Peyer's patch (tissue), 4 donors: ENCODE measurements at places on chromosomes 11 and 22.
A peak's percentile ranks its signal among the peaks of the same experiment; 100 is the strongest.

- H3K27me3 ChIP-seq = no peaks in the 10 kb centered on the region
- no peaks in the 10 kb centered on the region for H3K4me1 ChIP-seq
- H3K36me3 ChIP-seq = no peaks in the 10 kb centered on the region
These were observed 762 bp upstream of the CCDC134 start for GRCh38 chr22:41799486-41800347.

GRCh38 chr11:35820614-35821013, 123.2 kb upstream of the LDLRAD3 start:
- no peak overlapping the region for H3K27ac ChIP-seq
- H3K4me3 ChIP-seq = no peak overlapping the region
- H3K4me1 ChIP-seq = no peaks in the 10 kb centered on the region
- DNase-seq = no peak
- no peaks in the 10 kb centered on the region for H3K27me3 ChIP-seq
- H3K36me3 ChIP-seq = no peaks in the 10 kb centered on the region

GRCh38 chr22:21448627-21449416, 18.4 kb upstream of the TMEM191C start:
- no peak overlapping the region for H3K27ac ChIP-seq
- H3K27me3 ChIP-seq = no peaks in the 10 kb centered on the region
- H3K36me3 ChIP-seq = peaks cover 28% of the 10 kb centered on the region
- H3K4me3 ChIP-seq = no peak overlapping the region

- no peaks in the 10 kb centered on the region for H3K36me3 ChIP-seq
- H3K4me3 ChIP-seq = no peak overlapping the region
These were observed 1.3 kb upstream of the TBX10 start for GRCh38 chr11:67640758-67641337.

- no peak for DNase-seq
- no peaks in the 10 kb centered on the region for H3K4me1 ChIP-seq
- no peak within 1 kb of the TSS for H3K4me3 ChIP-seq
- H3K36me3 ChIP-seq = no peaks in the 10 kb centered on the region
- no peak within 1 kb of the TSS for H3K27ac ChIP-seq
These were observed at the start of gene MMP7 for GRCh38 chr11:102530558-102530957. MMP7 (minus strand) TSS chr11:102530747; CDS start chr11:102530700, 47 bp downstream.

- peak within 1 kb of the TSS; percentile 28 for H3K27ac ChIP-seq
- peaks cover 54% of the 10 kb centered on the region for H3K4me1 ChIP-seq
- H3K4me3 ChIP-seq = peak within 1 kb of the TSS; percentile 34
- H3K27me3 ChIP-seq = no peaks in the 10 kb centered on the region
- no peak for DNase-seq
These were observed at the start of gene PDGFB for GRCh38 chr22:39244496-39245129. PDGFB (minus strand) TSS chr22:39244982; CDS start chr22:39243963, 1,019 bp downstream.

DNA sequence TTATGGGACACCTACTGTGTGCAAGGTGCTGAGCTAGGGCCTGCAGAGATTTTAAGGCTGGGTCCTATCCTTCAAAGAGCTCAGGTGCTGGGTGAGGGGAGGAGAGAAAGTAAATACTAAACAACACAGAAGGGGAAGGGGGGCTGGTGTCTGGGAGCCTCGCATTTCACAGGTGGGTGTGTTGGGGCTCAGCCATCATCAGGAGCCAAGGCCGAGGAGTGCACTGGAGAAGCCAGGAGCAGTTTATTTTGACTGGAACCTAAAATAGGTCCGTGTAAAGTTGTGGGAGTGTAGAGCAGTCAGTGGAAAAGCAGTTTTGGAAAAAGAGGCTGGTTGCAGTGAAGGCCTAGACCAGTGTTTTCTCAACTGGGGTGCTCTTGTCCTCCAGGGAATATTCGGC, 17.5 kb downstream of the NECTIN1 start:
- no peaks in the 10 kb centered on the region for H3K36me3 ChIP-seq
- no peak for DNase-seq
- no peaks in the 10 kb centered on the region for H3K27me3 ChIP-seq
- H3K27ac ChIP-seq = no peak overlapping the region
- no peak overlapping the region for H3K4me3 ChIP-seq
- H3K4me1 ChIP-seq = no peaks in the 10 kb centered on the region

GRCh38 chr22:24588381-24588756, 4.5 kb downstream of the LRRC75B start:
- no peak for DNase-seq
- no peak overlapping the region for H3K4me3 ChIP-seq
- no peaks in the 10 kb centered on the region for H3K36me3 ChIP-seq
- no peaks in the 10 kb centered on the region for H3K27me3 ChIP-seq
- no peaks in the 10 kb centered on the region for H3K4me1 ChIP-seq

DNA sequence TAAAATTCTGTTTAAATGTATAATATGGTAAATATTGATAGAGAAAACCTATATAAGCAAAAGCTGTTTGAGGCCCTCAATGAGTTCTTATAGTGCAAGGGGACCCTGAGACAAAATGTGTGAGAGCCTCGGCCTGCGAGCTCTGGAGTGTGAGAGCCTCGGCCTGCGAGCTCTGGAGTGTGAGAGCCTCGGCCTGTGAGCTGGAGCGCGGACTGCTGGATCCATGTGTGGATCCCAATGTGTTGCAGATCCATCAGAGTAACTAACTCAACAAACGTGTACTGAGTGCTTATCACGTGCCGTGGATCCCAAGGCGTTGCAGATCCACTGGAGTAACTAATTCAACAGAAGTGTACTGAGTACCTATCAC, 6.0 kb downstream of the RTL6 start:
- no peaks in the 10 kb centered on the region for H3K36me3 ChIP-seq
- peaks cover 15% of the 10 kb centered on the region for H3K4me1 ChIP-seq
- H3K27me3 ChIP-seq = no peaks in the 10 kb centered on the region
- no peak overlapping the region for H3K4me3 ChIP-seq

DNA sequence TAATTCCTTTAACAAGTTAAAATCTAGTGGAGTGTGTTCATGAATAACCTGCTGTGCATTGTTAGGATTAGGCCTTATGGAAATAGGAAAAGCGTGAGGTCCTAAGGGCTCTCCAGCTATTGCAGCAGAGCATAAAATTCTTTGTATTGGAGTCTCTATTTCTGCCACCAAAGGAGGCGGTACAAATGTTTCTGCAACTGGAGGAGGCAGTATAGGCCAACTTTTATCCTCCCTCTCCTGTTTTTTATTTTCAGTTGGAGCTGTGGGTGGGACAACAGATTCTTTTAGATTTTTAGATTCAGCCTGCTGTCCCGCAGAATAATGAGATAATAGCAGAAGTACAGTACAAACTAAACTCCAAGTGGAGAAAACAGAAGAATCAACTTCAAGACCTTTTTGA, 26.2 kb downstream of the OR10A6 start:
- H3K4me1 ChIP-seq = no peaks in the 10 kb centered on the region
- no peak for DNase-seq
- no peaks in the 10 kb centered on the region for H3K36me3 ChIP-seq
- H3K27ac ChIP-seq = no peak overlapping the region
- H3K4me3 ChIP-seq = no peak overlapping the region

- no peak overlapping the region for H3K4me3 ChIP-seq
- no peak for DNase-seq
These were observed 30.7 kb downstream of the BUD13 start for GRCh38 chr11:116742104-116742503.

DNA sequence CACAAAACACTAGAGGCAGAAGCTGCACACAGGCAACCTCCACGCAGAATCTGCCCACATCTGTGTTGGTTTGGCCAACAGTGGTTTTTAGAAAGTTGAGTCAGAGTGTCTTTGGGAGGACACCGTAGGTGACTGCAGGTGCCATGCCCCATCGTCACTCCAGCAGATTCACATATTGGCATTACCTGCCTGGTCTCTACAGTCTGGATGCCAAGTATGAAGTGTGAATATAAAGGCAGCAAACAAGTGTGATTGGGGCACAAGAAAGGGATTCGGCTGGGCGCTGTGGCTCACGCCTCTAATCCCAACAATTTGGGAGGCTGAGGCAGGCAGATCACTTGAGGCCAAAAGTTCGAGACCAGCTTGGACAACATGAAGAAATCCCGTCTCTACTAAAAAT, 11.0 kb upstream of the FXYD2 start:
- H3K4me1 ChIP-seq = peaks cover 14% of the 10 kb centered on the region
- peaks cover 3% of the 10 kb centered on the region for H3K36me3 ChIP-seq
- H3K27ac ChIP-seq = no peak overlapping the region

- peak overlapping the region; percentile 91 for H3K27ac ChIP-seq
- no peaks in the 10 kb centered on the region for H3K27me3 ChIP-seq
- no peaks in the 10 kb centered on the region for H3K36me3 ChIP-seq
- DNase-seq = peak; percentile 70
- no peaks in the 10 kb centered on the region for H3K4me1 ChIP-seq
- H3K4me3 ChIP-seq = peak overlapping the region; percentile 88
These were observed 639 bp downstream of the CRY2 start for GRCh38 chr11:45847911-45848316.
